Pancreas (tissue), 10 donors: ENCODE measurements at places on chromosomes 4 and X.

DNA sequence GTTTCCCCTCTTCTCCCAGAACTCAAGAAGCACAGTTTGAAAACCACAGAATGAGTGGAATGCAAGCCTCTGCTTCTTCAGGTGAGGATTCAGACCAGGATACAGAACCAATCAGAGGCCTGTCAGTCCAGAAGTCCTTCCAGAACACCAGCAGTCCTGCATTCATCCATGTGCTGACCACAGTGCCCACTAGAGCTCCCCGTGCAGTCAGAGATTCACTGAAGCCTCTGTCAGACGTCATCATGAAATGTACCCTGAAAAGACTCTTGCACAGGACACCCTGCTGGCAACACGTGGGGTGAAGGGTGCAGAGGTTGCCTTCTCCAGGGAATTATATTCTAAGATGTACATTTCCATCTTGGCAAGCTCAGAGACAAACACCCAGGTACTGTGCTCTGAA lies 75.9 kb upstream of the LSM6 start:
- no peak for DNase-seq

- no peak for DNase-seq
These were observed 26.9 kb downstream of the ARSJ start for GRCh38 chr4:113952452-113953029.

DNA sequence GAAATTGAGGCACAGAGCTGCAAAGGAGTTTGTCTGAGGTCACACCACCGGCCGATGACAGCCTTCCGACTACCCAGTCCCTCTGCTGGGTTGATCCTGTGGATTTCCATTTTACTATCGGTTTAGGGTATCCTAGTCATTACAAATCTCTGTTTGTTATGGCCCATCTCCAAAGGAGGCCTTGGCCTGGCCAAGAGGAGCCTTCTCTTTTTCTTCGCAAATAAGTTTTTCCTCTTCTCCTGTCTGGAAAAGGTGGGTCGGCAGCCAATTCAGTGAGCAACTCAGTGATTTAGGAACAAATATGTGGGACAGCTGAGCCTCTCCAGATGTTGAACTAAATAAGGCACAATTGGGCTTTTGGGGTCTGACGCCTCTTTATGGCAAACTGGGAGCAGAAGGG lies 169.2 kb upstream of the RBPJ start:
- no peak for DNase-seq

DNA sequence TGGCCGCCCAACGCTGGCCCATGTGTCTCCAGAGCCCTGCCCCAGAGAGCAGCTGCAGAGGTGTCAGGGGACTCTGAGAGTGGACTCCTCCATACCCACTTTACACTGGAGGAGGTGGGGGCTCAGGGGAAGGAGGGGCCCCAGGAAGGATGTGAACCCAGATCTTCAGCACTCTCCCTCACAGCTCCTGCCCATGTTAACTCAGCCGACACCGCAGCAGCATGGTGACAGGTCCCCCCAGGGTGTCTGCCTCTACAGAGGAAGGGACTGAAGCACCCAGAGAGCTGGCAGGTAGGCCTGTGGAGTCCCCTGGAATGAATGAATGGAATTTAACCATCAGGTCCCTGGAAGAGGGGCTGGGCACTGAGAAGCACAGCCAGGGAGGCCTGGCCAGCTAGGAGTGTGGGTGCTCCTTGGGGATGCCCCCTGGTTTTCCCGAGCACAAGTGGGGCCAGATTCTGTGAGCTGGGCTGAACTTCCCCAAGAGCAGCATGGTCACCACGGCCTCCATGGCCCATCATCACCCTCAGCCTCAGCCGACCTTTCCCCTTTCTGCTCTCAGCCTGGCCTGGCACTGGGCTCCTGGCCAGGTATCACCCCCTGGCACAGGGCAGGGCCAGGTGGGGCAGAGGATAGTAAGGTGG lies 21.9 kb downstream of the SH3BP2 start:
- DNase-seq = no peak

DNA sequence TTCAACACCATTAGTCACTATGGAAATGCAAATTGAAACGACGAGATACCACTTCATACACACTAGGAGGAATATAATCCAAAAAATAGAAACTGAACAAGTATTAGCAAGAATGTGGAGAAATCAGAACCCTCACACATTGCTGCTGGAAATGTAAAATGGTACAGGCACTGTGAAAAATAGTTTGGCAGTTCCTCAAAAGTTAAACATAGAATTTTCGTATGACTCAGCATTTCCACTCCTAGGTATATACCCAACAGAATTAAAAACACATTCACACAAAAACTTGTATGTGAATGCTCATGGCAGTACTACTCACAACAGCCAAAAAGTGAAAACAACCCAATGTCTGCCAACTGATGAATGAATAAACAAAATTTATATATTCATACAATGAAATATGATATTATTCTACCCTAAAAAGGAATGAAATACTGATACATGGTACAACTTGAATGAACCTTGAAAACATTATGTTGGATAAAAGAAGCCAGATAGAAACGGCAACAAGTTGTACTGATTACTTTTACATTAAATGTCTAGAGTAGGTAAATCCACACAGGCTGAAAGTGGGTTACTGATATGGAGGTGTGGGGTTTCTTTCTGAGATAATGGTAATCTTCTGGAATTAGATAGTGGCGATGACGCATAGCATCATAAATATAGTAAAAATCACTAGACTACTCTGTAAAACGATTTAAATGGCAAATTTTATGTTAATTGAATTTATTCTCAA lies 22.3 kb downstream of the TEC start:
- DNase-seq = no peak

- DNase-seq = no peak
These were observed 215.4 kb downstream of the KDR start for GRCh38 chr4:54909961-54910360.

GRCh38 chr4:7026107-7026506 lies 17.1 kb upstream of the TADA2B start:
- DNase-seq = no peak

GRCh38 chr4:6727081-6727942 lies 11.3 kb downstream of the BLOC1S4 start:
- no peak for DNase-seq

DNA sequence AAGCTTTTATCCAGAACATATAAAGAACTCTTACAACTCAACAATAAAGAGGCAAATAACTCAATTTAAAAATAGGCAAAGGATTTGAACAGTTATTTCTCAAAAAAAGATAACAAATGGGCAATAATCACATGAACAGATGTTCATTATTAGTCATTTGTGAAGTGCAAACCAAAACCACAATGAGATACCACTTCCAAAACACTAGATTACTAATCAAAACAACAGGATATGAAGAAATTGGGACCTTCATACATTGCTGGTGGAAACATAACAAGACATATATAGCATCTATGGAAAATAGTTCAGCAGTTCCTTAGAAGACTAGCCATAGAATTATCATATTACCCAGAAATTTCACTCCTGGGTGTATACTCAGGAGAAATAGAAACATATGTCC lies 224.6 kb downstream of the FBXO8 start:
- DNase-seq = no peak

DNA sequence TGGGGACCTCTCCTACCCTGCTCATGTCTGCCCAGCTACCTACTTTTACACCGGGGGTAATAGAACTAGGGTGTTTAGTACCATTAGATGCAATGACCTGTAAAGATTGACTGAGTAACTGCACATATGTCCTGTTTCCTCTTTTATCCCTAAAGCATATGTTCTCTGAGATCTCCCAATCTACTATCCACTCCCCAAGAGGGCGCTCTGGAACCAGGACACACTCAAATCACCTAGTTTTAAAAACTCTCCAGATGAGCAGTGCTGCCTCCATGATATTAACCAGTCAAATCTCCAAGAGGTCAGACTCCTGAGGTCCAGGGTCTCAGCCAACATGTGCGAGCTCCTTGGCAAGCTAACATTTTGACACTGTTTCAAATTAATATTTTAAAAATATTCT lies 87.0 kb upstream of the TSPAN5 start:
- DNase-seq = no peak

DNA sequence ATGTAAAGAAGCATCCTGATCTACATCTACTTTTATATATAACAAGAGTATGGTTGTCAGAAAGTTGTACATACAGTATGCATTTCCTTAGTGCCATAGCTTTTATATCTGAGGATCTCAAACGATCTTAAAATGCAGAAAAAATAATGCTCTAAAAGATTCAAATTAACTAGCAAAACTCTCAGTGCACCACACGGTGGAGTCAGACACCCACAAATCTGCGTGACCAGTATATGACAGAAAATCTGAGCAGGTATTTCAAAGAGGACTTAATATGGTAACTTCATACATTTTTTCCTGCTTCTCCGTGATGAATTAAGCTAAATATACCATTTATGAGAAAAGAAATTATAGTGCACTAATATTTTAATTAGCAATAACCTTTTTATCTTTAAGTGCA lies 803.0 kb downstream of the DMD start:
- no peak for DNase-seq

DNA sequence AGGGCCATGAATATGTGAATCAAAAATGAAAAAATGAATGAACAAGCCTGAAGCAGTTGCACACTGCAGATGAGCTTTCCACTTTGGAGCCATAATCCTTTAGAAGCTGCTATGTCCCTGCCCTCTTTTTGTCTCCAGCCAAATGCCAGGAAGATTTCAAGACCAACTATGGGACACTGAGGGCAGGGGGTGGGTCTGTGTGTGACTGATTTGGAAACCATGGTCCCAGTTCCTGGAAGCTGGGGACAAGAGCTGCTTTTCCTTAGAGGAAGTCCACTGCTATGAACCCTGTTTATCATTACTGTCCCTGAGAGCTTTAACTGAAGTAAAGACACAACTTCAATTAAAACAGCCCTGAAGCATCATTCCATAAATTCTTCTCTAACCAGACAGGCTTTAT lies 153.9 kb upstream of the GPC4 start:
- DNase-seq = no peak

- DNase-seq = no peak
These were observed 754 bp upstream of the KLF3 start for GRCh38 chr4:38663090-38663800.

GRCh38 chr4:86306816-86307215 lies 53.0 kb downstream of the MAPK10 start:
- DNase-seq = no peak

- DNase-seq = peak; percentile 33
These were observed 54.2 kb upstream of the RASSF6 start for GRCh38 chr4:73674451-73674919.

DNA sequence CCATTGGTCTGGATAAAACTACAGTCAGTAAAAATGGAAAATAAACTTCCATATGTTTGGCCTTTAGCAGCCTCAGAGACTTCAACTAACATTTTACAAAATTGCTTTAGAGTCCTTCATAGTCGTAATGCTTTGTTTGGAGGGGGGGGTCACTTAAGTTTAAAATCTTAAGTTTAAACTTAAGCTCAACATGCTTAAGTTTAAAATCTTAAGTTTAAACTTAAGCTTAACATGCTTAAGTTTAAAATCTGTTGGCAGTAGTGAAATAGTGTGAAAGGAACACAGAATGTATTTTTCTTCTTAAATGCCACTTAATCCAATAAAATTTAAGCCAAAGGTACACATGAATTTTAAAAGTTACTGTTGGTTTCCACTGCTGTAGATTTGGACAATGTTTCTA lies 45.9 kb upstream of the UNC5C start:
- no peak for DNase-seq
